ENCODE measurements at places on chromosomes 1 and 21.
A peak's percentile ranks its signal among the peaks of the same experiment; 100 is the strongest.

DNA sequence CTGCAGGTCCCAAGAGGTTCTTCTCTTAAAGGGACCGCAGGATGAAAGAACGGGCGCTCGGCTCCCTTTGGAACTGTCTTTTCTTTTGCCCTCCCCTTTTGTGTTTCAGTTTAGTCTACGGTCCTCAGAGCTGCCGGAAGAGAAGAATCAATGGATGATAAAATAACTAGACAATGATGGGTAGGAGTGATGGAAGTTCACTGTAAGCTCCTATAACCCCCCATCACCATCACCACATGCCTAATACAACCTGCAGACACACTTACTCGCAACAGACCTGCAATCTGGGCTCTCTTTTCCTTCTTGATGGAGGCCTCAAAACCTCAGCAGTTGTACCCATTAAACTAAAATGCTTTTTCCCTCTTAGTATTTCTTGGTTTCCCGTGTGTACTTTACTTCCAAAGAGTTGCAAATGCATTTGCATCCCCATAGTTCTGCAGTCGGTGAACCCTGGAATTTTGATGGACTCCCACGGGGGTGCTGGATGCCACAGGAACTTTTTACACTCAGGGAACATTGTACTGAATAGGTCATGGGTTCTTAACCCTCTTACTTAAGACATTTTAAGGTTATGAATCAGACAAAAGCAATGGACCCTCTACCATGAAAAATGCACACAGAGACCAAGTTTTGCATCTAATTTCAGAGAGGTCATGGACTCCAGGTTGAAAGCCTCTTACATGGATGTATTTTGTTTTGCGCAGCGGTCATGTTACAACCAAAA, 633 bp upstream of the RFX5 start:
- peak; percentile 42 for DNase-seq

DNA sequence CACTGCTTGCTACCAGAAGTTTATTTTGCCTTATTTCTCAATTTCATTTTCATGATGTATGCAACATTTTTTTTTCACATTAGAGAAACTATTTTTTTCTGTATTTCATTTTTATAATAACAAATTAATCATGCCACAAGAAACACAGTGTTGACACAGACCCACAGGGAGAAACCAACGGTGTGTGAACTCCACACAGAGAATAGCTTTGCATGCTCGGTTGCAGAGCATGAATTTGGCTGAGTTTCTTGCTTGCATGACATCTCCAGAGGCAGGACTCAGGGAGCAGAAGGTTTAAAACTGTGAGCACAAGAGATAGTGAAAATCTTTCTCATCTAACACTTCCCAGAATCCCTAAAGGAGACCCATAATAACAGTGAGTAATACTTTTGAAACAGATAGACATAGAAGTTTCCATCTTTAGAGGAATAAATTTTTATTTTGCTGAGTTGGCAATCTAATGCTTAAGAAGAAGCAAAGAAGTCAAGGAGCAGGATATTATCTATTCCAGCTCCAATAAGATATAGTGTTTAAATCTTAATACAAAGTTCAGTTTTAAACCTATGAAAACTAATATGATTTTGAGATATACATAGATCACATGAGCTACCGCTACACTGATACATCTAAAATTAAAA, 890.9 kb downstream of the MRPL39 start:
- DNase-seq, result no peak

GRCh38 chr1:58745117-58745516, 38.7 kb downstream of the JUN start:
- no peak for DNase-seq

GRCh38 chr1:3903141-3904005, 3.3 kb upstream of the C1orf174 start:
- DNase-seq, result peak; percentile 8

GRCh38 chr1:197384471-197384870, 116.4 kb downstream of the CRB1 start:
- DNase-seq, result no peak

- no peak for DNase-seq
Observed at GRCh38 chr1:57162607-57163261, 196.9 kb upstream of the C8B start.

GRCh38 chr1:158019171-158019868, 25.9 kb downstream of the KIRREL1 start:
- DNase-seq, result peak; percentile 97

GRCh38 chr21:34576041-34576511, 38.8 kb downstream of the RCAN1 start:
- DNase-seq, result no peak

DNA sequence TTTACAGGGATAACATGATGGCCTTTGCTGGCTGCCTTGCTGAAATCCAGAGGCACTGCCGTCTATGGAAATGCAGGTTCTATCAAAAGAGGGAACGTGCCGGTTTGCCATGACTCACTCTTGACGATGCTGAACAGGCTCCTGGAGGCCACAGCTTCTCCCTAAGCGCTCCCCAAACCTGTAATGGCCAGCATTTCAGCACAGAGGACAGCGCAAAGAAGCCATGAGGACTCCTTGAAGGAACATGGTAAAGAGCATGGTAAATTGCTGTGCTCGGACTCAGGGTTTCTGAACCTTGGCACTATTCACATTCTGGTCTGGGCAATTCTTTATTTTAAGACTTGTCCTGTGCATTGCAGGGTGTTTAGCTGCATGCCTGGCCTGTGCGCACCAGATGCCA, 217.5 kb downstream of the CAMTA1 start:
- DNase-seq, result no peak

- no peak for DNase-seq
Observed at GRCh38 chr21:45572231-45572630, 30.0 kb upstream of the SLC19A1 start.

DNA sequence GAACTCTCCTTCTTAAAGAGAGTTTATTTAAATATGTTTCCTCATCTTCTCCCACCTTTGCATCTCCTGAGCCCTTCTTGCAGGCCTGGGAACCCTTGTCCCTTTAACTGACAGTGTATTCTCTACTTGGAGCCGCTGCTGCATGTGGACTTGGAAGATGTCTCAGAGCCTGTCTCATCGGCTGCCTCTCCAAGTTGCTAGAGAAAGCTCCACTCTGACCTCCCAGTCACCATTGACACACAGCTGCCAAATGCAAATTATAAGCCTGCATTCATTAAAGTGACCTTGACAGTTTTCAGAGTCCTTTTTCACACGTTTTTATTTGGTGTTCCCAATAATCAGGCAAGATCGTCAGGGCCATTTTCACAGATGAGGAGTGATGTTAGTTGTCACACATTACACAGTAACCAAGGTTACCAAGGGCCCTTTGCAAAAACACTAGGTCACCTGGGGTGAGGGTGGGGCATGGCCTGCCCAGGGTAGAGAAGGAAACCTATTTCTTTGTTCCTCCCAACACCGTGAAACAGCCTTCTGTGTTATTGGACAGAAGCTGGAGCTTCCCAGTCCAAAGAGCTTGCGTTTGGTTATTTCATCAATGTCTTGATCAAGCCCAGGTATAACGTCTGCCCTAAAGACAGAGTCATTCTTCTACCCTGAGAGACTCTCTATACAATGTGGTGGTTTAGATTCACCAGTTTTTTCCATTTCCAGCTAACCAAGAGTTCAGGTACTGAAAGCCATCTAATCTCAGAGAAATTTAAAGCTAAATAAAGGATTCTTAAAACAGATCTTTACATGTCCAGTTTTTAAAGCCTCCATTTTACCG, 164.1 kb downstream of the GALNT2 start:
- DNase-seq, result no peak

DNA sequence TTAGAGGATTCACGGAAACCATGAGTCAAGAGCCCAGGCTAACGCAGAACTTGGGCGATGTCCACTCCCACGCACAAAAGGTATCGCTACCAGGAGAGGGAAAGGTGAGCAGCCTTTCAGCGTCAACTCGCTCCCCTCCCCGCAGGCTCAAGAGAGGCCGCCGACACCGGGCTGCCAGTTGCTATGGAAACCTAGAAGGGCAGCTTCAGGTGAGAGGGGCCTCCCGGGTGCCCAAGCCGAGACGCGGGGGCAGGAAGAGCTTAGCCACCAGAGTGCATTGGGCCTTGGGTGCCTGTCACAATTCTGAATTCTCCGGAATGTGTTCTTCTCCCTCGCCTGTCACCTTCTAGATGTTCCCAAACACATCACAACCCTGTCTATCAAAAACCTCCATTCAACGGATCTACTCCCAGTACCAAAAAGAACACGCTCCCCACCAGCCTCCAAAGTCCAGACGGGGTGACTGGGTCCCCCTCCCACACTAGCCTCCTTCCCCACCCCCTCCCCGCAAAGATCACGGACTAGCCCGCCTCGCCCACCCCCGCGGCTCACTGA, 694 bp downstream of the MEAF6 start:
- DNase-seq, result peak; percentile 25

GRCh38 chr1:117930173-117930447, 571 bp downstream of the WDR3 start:
- no peak for DNase-seq

DNA sequence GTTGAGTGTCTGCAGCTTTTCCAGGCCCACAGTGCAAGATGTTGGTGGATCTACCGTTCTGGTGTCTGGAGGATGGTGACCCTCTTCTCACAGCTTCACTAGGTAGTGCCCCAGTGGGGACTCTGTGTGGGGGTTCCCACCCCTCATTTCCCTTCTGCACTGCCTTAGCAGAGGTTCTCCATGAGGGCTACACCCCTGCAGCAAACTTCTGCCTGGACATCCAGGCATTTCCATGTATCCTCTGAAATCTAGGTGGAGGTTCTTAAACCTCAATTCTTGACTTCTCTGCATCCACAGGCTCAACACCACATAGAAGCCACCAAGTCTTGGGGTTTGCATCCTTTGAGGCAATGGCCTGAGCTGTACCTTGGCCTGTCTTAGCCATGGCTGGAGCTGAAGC, 14.3 kb upstream of the DNM3 start:
- DNase-seq, result no peak

DNA sequence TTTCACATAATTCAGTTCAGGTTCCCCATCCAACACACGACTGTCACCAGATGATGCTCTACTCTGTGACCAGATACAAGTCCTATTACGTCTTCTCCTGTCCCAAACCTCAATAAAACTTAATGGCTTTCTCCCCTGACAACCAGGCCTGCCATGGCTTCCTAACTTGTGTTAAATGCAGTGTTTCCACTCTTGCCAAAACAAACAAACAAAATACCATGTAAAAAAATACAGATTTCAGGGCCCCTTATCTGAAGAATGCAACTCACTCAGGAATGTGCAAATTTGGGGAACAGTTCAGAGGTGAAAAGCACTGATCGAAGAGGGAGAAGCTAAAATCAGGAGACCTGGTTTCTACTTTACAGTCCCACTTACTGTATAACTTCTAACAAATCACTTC, 863 bp upstream of the NUF2 start:
- peak; percentile 7 for DNase-seq

- no peak for DNase-seq
Observed at GRCh38 chr1:71778940-71779339, 503.4 kb downstream of the NEGR1 start.

DNA sequence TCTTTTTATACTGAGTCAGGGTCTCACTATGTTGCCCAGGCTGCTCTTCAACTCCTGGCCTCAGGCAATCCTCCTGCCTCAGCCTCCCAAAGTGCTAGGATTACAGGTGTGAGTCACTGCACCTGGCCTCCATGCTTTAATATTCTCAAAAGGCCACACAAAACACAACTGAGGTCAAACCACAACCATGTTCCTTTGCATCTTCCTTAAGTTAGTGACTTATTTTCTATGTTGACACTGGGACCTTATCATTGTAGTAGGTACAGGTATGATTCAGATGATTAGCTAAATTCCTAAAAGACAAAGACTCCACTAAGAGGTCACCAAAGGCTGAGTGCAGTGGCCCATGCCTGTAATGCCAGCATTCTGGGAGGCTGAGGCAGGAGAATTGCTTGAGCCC, 131.9 kb upstream of the ATP1B1 start:
- no peak for DNase-seq

DNA sequence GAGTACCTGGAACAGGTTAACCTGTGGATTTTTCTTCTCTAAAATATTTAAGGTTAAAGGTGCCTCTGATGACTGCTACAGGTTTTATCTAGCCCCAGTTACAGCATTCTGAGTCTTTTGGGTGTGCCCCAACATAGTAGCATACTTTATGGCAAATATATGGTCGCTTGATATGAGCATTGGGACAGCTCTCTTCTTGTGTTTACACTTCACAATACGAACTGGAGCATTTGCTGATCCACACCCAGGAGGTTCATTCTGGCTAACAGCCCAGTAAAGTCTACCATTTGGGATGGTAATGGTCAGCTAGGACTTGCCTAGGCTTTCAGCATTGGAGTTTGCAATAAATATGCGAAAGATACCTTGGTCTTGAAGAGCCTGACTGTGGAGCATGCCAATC, 101.3 kb downstream of the DISP1 start:
- no peak for DNase-seq

- no peak for DNase-seq
Observed at GRCh38 chr21:34567604-34568155, 47.2 kb downstream of the RCAN1 start.

DNA sequence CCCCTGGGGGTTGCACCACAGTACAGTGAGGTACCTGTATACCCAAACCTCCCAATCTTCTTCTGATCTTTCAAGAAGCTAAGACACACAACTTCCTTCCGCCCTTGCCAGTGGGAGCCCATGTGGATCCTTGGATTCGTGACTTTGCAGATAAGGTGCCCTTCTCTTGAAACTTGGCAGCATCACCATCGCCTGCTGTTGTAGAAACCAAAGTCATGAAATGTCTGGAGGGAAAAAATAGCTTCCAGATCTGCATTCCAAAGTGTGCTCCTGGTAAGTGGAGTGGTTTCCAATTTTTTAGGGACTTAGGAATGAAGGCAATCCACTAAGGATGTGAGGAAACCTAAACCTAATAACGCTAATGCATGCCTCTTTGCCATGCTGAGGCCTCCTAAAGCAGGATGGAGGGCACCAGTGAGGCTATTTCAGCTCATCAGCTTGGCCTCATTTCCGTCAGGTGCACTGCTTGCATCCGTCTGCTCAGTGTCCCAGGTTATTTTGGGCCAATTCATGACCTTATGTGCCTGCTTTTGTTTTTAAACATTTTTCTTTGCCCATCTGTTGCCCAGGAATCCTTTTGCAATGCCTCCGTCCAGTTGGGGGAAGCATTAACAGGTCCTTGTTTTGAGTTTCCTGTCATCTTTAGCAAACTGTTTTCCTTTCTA, 8.2 kb upstream of the EFHD2 start:
- no peak for DNase-seq

DNA sequence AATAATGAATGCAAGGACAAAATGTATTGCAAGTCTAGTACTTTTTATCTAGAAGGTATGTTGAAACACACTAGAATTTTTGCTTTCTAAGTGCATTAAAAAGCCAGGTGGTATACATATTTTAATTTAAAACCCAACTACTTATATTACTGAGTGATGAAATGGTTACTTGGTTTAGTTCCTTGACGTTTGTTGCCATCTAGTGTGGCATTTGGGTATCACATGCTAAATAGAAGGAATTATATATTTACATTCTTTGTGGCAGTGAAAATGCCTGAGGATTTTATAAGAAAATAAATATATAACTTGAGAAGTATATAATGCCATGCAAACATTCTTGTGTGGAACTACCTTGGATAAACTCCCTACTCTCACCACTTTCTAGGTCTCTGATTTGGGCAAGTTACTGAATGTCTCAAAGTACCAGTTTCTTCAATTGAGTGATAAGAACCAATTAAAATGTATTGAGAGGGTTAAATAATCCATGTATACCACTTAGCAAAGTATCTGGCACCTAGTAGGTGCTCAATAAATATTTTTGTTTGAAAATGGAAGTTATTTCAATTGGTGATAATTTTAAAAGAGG, 69.6 kb downstream of the SDCCAG8 start:
- peak; percentile 69 for DNase-seq
